Naive thymus-derived CD8-positive, alpha-beta T cell (primary cell): ENCODE measurements at places on chromosomes 2 and 18.

GRCh38 chr18:45373286-45373880 lies 241.9 kb upstream of the SLC14A2 start:
- DNase-seq: no peak

GRCh38 chr18:79123948-79124347 lies 54.8 kb downstream of the ATP9B start:
- DNase-seq: no peak

- no peak for DNase-seq
Observed at GRCh38 chr18:26480897-26481795, 67.2 kb downstream of the KCTD1 start.

DNA sequence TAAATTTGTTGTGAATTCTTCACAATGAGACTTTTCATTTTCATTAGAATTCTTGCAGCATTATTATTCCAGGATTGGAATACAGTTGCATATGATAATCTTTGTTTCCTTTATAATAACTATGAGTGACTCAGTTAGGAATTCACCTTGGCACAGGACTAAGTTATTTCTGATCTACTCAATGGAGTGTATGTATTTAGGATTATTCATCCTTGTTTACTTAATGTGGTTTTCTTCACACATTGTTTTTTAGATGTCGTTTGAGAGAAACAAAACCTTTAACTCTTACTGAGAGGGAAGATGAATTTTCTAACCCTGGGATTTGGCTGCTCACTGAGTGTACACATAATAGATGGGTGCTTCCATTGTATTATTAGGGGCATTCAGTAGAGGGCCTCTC lies 970.1 kb downstream of the DPP10 start:
- no peak for DNase-seq

DNA sequence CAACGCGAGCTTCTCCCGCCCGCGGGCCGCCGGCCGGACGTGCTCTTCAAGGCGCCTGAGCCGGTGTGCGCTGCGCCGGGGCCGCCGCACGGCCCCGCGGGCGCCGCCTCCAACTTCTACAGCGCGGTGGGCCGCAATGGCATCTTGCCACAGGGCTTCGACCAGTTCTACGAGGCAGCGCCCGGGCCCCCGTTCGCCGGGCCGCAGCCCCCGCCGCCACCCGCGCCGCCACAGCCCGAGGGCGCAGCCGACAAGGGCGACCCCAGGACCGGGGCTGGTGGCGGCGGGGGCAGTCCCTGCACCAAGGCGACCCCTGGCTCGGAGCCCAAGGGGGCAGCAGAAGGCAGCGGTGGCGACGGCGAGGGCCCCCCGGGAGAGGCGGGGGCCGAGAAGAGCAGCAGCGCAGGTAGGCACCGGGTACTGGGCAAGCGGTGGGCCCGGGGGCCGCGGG lies 676 bp downstream of the HOXD11 start:
- DNase-seq: no peak

DNA sequence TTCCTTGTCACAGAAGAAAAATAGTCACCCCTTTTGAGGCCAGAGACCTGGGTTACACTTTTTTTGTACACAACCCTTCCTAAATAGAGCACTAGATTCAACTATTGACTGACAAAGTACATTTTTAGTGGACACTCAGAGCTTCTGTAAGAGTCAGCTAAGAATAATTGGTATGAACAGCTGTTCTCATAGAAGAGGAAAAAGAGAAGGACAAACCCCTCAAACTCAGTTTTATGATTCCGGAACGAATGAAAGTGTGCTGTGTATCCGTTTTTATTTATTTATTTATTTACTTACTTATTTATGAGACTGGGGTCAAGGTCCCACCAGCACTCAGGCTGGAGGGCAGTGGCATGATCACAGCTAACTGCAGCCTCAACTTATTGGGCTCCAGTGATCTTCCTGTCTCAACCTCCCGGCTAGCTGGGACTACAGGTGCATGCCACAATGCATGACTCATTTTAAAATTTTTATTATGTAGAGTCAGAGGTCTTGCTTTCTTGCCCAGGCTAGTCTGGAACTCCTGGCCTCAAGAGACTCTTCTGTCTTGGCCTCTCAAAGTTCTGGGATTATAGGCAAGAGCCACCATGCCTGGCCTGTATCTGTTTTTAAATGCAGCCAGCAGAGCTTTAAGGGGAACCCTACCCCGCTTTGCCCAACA lies 36.0 kb upstream of the FZD5 start:
- DNase-seq: no peak

- DNase-seq: no peak
Observed at GRCh38 chr2:54289917-54290316, 33.9 kb upstream of the TSPYL6 start.

- DNase-seq: no peak
Observed at GRCh38 chr2:98824256-98825019, 93.5 kb upstream of the MGAT4A start.

DNA sequence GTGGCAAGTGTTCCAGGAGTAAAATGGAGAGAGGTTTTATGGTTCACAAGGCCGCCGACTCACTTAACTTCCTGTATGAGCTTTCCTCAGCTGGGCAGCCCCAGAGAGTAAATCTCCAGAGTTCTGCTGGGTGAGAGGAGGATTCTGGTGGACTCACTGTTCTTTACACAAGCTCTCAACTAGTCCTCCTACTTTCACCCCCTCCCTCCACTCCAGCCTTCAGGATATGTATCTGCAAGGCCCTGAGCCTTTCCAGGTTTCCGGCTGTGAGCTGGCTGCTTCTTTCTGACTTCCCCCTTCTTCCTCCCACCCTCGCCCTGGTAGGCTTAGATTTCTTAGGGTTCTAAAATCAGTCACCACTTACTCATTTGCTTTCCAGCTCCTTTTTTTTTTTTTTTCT lies 34.0 kb downstream of the EML6 start:
- no peak for DNase-seq

GRCh38 chr2:10340593-10340975 lies 37.9 kb downstream of the HPCAL1 start:
- no peak for DNase-seq

- no peak for DNase-seq
Observed at GRCh38 chr2:102233132-102233884, 46.5 kb downstream of the IL1RL2 start.

- DNase-seq: no peak
Observed at GRCh38 chr18:6199777-6200176, 214.9 kb downstream of the L3MBTL4 start.

DNA sequence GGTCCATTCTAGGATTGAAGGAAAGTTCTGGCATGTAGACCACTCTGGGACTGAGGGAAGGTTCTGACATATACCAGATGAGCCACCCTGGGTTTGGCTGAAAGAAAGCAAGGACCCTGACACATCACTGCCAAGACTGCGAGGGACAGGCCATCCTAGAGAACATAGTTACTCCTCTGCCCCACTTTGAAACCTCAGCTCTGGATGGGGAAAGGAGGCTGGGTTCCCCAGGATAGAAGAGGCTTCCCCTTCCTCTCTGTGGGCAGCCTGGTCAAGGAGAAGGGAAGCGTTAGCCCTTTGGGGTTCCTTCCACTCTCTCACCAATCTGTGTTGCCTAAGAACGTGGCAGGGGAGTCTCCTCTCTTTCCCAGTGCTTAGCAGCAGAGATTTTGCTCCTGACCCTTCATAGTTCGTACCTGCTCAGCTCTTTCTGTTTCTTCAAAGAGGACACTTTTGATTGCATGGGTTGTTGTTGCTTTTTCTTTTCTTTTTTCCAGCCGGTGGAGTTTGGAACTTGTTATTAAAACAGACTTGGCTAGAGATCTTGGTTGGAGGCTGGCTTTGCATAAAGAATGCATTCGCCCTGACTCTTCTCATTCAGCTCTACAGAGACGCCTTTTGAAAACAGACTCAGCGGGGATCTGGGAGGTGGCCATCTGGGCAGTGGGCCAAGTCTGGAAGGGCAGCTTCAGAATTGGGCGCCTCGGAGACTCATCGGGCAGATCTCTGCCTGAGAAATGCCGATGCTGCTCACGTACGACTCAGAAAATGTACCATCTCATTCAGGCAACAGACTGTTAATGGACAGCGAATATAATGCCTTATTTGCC lies 166.1 kb downstream of the CLIP4 start:
- no peak for DNase-seq

GRCh38 chr2:182064019-182064778 lies 78.5 kb downstream of the PPP1R1C start:
- no peak for DNase-seq

DNA sequence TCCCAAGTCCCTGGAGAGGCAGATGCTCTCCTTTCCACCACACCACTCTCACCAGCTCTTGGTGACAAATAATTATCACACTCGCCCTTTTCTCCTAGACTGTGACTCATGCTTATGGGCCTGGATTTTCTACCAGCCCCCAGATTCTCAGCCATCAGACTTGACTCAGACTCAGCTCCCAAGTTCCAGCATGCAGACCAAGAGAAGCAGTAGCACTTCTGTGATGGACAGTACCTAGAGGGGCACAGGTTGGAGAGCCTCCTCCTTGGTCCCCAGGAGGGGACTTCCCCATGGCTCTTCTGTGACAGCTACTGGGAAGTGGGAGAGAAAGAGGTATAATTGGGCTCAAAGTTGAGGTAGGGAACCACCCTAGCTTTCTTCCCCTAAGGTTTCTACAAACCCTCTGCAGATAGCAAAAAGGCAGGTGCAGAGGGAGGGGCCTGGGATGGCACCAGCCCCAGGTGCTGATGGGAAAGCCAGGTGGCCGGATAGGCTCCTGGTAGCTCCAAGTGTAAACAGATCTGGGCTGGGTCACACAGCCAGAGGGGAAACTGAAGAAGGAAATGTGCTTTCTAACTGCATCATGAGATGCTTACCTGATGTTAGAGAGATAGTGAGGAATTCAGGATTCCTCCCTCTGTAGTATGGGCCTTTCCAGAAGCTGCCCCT lies 4.1 kb downstream of the TCF23 start:
- DNase-seq: no peak
